CD4-positive, alpha-beta T cell treated with Interleukin-2 at 100 ng/mL for 4 hours (primary cell): ENCODE measurements at places on chromosomes 7 and 10.

DNA sequence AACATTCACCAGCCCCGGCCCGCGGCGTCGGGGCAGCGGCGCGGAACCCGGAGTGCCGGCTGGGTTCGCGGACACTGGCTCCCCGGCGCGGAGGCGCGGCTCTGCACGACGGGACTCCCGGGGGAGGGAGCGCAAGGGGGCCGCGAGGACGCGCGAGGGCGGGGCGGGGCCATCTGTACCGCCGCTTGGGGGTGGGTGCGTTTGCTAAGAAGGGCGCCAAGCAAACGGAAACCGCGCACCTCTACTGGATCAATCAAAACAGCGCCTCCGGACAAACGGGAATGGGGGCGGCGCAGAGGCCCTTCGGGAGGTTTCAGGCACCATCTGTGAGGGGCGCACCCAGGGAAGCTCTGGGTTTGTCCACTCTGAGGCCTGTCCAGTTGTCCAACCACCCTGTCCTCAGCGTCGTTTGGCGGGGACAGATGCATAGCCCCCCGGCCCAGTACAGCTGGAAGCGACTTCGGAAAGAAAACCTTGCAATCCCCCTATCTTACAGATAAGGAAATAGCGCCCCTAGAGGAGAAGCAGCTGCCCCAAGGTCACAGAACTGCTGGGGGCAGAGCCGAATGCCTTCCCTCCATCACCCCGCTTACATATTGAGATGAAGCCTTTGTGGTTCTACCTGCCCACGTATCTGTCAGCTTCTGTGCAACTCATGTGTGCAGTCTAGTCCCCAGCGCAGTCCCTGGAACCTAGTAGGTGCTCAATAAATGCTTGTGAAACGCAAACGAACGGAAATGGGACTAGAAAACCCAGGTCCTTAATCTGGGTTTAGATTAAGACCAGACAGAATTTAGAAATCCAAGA is 10.7 kb upstream of the SLIT1 start:
- peak; percentile 77 for DNase-seq

- DNase-seq, result no peak
Measured at GRCh38 chr10:103761075-103761920, 94.1 kb downstream of the SH3PXD2A start.

DNA sequence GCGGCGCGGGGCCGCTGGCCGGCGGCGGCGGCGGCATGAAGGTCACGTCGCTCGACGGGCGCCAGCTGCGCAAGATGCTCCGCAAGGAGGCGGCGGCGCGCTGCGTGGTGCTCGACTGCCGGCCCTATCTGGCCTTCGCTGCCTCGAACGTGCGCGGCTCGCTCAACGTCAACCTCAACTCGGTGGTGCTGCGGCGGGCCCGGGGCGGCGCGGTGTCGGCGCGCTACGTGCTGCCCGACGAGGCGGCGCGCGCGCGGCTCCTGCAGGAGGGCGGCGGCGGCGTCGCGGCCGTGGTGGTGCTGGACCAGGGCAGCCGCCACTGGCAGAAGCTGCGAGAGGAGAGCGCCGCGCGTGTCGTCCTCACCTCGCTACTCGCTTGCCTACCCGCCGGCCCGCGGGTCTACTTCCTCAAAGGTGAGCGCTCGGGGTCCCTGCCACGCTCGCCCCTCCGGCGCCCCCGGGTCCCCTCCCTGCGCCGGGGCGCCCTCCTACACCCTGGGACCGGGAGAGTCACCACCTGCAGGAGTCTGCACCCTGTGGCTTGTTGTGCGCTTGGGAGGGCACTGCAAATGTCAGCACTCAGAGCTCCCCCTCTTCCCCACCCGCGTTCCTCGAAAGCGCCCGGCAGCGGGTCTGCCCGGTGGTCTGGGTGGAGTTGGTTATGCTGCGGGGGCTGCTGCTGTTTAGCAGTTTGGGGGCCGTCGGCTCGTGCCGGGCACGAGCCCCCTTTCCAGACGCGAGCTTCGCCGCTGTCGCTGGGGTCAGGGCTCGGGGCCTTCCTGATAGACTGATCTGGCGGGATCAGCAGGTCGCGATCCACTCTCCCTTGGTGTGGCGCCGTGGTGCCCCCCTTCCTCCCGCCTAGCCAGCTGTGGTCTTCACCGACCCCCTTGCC is 627 bp downstream of the DUSP5 start:
- peak; percentile 67 for DNase-seq

DNA sequence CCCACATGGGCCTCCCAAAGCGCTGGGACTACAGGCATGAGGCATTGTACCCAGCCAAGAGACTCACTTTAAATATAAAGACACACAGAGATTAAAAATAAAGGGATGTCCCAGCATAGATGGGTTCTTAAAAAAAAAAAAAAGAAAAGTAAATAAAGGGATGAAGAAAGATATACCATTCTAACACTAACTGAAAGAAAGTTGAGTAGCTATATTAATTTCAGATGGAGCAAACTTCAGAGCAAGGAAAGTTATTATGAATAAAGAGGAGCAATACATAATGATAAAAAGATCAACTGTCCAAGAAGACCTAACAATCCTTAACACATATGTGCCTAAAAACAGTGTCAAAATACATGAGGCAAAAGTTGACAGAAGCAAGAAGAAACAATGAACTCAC is 33.0 kb upstream of the SPOCK2 start:
- DNase-seq, result no peak

DNA sequence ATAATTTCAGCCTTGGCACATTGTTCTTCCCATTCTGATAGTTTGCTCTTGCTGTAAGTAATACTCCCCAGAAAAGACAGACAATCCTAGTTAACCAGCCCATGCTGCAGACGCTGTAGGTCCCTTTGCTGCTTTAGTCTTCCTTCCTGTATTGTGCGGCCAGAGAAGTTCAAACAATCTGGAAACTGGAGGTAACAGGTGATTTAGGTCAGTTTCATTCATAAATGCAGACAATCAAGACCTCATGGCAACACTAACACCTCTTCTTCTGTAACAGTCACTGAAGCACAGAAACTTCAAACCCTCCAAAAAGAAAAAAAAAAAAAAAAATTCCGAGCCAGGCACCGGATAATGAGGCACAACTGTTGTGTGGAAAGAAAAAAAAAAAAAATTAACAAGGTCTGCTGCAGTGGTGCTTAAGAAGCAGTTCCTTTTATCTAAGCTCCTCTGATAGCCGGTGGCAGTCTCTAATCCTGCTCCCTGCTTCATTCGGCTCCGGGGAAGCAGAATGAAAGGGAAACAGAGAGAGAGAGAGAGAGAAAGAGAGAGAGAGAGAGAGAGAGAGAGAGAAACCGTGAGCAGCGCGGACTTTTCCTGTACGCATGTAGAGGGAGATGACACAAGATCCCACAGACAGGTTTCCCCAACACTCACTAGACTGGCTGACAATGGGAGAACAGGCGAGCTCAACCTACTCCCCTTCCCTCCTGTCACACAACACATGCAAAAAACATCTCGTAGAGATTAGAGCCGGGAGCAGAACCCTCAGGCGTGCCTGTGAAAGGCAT is at the start of gene SEMA3A:
TSS of gene SEMA3A (minus strand) at position 306 of the 788 bp plus-strand sequence. CDS start at position 103, 203 bp downstream.
- peak; percentile 6 for DNase-seq

DNA sequence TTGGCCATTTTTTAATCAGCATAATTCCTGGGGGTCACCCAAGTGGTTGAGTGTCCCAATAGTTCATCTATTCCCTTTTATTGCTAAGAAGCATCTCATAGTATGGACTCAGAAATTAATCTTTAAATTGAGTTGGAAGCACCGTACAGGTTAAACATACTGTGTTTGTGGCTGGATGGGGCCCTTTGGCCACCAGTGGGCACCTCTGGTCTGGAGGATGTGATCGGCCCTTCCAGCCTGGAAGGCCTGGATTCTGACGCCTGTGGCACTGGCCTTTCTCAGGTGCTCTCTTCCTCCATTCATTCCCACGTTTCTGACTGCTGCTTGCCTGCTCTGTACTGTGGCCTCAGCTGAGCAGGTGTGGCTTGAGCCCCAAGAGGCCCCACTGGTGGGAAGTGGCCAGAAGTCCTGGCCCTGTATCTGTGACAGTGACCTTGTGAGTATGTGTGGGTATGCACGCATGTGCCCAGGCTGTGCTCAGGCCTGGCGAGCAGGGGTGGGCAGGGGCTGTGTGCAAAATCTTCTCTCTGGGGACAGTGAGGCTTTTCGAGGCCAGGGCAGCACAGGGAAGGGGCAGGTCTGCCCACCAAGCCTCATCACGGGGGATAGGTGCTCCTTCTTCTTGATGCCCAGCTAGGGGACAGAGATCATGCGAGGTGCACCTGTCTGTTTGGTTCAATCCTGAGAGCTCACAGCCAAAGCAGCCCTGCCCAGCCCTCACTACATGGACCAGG is 30.1 kb downstream of the LDB3 start:
- no peak for DNase-seq

- no peak for DNase-seq
Measured at GRCh38 chr10:24947304-24948097, 4.9 kb downstream of the PRTFDC1 start.

- DNase-seq, result no peak
Measured at GRCh38 chr10:79495791-79496190, 16.5 kb upstream of the EIF5AL1 start.

GRCh38 chr10:42783181-42783549 is 570 bp downstream of the BMS1 start:
- DNase-seq, result peak; percentile 35

DNA sequence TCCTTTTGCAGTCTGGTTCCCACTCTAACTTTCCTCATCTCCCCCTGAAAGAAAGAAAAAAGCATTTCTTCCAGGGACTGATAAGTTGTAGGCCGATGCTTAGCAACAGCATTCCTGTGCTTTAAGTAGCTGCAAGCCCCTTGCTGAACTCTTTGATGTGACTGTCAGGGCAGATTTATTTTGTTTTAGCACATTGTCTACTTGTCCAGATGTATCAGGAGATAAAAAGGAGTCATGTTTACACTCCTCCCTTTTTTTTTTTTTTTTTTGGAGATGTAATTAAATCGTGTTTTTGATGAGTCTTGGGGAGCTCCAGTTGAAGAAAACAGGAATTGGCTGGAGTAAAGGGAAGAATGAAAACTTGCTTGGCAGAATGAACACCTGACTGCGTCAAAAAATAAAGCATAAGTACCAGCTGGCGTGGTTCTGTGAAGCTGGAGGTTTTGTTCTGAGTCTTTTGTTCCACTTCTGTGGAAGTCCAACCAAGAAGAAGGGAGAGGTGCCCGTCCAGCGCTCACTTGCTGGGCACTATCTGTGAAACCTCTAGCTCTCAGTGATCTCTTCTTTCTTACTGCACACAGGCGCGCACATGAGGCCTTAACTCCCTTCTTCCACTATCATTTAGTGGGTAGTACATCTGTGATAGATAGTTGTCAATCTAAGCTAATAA is 871.7 kb downstream of the LRMDA start:
- no peak for DNase-seq

- no peak for DNase-seq
Measured at GRCh38 chr10:71718165-71718698, 1.3 kb downstream of the C10orf105 start.

DNA sequence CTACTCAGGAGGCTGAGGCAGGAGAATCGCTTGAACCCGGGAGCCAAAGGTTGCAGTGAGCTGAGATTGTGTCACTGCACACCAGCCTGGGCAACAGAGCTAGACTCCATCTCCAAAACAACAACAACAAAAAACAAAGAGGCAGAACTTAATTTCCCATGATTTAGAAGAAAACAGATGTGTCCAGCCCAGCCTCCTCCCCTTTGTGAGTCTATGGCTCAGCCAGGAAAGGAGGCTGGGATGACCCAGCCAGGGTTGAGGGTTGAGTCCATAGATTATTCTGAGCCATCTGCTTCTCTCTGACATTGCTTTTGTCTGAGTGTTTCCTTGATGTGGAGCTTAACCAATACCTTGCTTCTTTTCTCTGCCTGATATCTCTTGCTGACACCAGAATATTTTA is 994.1 kb downstream of the TYW1 start:
- no peak for DNase-seq
